ENCODE measurements at places on chromosomes 5 and 9.

- no peak for DNase-seq
These were observed 325.6 kb downstream of the BNC2 start for GRCh38 chr9:16544842-16545241.

- no peak for DNase-seq
These were observed 441.4 kb downstream of the SH3GL2 start for GRCh38 chr9:18020121-18020745.

DNA sequence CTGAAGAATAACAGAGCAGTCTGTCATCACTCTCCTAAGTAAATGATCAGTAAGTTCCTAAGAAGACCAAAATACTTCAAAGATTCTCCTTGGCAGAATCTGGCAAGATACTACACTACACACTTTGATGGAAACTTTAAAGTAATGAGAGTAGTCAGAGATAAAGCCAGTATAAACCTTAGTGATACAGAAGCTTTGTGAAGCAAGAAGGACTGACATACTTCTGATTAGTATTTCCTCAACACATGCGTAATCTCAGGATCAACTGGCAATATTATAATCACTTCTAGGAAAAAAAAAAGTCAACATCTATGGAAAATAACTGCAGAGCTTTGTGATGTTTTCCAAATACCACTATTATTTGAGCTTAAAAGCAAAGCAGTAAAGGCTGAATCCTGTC is 34.0 kb upstream of the ADAMTS19 start:
- DNase-seq: no peak

GRCh38 chr9:129173296-129174101 is 4.6 kb downstream of the IER5L start:
- no peak for DNase-seq

GRCh38 chr5:111668477-111669414 is 88.2 kb downstream of the NREP start:
- DNase-seq: no peak

- DNase-seq: no peak
These were observed 266.1 kb upstream of the MAP3K1 start for GRCh38 chr5:56549096-56549886.

DNA sequence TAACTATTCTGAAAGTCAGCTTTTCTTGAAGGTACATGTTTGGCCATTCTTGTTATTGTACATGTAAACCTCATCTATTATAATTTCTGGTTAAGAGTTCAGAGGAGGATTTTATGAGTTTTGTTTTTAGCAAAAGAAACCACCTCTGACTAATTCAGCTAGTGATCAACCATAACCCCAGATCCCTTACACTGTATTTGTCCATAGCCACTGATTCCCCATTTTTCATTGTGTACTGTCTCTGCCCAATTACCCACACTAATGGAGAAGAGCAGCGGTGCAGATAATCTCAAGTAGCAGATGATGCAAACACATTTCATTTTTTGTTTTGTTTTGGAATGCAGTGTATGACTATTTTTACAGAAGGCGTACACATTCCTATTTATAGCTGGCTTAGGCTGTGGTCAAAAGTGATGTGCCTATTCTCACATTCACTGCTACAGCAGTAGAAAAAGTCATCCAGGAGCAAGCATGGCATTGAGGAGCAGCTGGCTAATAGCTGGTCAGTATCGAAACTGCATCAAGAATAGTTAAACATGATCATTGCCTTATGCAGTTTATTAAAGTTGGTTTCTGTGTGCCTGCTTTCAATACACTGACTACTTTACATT is 988.3 kb downstream of the DTWD2 start:
- no peak for DNase-seq

GRCh38 chr5:83374547-83374946 is 97.0 kb upstream of the VCAN start:
- no peak for DNase-seq

GRCh38 chr5:51838459-51838858 is 455.2 kb downstream of the ISL1 start:
- DNase-seq: no peak

GRCh38 chr5:173812811-173813550 is 75.2 kb upstream of the CPEB4 start:
- DNase-seq: no peak

DNA sequence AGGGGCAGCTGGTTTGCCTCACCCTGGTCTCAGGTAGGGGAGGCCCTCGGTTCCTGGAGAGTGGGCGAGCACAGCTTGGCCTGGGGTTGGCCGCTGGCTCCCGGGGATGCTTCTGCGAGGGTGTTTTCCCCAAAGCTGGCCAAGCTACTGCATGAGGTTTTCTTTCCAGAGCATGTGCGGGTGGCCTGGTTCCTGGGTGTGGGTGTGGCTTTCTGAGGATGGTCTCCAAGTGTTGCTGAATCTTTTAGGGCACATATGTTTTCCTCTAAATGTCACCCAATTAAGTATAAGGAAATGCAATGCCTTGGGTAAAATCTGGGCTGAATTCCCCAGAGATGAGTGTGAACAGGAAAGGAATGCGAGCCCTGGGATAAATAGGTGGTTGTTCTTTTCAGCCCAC is 115.8 kb upstream of the ICE1 start:
- DNase-seq: no peak

DNA sequence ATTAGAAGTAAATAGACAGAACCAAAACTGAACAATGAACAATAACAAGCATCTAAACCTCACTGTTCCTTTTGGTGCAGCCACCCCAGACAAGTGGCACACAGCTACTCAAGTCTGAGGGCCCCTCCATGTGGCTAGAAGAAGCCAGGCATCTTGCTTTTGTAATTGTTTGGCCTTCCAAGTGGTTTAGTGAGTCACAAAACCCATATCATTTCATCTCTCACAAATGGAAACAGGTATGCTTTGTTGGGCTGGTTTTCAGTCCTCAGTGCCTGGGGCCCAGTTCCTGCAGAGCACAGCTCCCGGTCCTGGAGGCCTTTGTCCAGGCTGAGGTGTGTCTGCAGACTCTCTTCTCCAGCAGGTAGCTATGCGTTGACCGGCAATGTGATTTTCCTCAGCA is 16.7 kb downstream of the PRLR start:
- no peak for DNase-seq

DNA sequence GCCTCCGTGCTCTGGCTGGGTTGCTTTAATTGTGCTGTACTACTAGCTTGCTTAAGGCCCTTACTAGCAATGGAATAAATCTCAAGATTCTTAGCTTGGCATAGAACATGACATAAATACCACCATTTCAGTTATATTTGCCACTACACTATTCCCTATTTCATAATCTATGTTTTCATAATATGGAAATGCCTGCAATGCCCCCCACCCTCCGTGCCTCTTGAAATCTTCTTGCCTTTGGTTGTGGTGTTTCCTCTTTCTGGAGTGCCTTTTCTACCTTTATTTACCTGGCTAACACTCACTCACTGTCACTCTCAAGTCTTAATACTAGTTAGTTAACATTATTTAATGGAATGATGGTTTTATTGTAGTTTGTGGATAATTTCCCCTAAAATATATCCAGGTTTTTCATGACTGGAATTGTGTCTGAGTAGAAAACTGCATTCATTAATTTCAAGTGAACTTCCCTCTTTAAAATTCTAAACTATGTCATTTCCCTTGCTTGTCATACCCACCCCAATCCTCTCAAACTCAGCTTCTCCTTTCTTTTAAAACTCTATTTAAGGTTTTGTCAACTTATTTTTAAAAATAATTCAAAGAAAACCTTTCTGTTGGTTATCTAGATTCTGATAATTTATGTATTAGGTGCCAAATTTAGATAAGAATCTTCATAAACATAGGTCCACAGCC is 521.7 kb upstream of the DAB2 start:
- no peak for DNase-seq

GRCh38 chr5:80864706-80865435 is 95.3 kb upstream of the RASGRF2 start:
- no peak for DNase-seq

DNA sequence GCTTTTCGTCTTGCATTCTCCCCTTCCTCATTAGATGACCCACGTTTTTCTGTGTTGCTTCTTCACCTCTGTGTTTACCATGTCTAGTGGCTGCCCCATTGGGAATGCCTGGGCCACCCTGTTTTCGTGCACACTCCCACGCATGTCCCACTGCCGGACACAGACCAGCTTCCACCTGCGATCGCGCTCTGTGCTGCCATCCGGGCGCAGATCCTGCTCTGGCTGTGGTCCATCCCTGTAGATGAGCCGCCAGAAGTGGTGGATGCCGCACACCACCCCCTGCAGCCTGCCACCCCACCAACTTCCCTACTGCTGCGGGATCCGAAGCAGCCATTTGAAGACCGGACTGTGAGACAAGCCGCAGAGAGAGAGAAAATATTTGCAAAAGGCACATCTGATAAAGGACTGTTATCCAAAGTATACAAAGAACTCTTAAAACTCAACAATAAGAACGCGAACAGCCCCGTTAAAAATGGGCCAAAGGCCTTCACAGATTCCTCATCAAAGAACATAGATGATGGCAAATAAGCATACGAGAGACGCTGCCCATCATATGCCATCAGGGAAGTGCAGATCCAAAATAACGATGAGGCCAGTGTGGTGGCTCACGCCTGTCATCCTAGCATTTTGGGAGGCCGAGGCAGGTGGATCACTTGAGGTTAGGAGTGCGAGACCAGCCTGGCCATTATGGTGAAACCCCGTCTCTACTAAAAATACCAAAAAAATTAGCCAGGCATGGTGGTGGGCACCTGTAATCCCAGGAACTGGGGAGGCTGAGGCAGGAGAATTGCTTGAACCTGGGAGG is 163.7 kb downstream of the COL23A1 start:
- no peak for DNase-seq

DNA sequence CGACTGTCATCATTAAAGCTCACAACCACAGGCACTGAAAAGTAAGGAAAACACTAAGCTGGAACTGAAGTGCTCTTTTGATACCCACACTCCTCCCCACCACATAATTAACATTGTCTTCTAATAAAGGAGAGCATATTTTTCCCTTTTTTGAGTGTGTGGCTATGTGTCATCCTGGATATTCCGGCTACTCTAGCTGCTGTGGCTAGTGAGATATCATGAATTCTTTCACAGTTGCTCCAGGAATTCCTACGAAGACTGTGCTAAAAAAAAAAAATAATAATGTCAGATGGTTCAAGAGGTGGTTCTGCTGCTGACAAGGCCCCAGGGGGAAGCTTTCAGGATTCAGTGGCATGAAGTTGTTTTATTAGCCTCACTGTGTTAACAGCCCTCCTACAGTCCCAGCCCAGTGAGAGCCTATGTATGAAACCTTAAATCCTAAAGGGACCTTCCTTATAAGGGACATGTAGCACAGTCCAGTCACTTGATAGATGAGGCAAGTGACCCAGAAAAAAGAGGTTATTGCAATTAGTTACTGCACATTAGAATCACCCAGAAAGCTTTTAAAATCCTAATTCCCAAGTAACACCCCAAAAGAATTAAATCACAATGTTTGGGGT is 46.6 kb downstream of the TMEM252 start:
- no peak for DNase-seq

GRCh38 chr5:181204113-181204825 is 727 bp downstream of the TRIM7 start:
- DNase-seq: no peak

DNA sequence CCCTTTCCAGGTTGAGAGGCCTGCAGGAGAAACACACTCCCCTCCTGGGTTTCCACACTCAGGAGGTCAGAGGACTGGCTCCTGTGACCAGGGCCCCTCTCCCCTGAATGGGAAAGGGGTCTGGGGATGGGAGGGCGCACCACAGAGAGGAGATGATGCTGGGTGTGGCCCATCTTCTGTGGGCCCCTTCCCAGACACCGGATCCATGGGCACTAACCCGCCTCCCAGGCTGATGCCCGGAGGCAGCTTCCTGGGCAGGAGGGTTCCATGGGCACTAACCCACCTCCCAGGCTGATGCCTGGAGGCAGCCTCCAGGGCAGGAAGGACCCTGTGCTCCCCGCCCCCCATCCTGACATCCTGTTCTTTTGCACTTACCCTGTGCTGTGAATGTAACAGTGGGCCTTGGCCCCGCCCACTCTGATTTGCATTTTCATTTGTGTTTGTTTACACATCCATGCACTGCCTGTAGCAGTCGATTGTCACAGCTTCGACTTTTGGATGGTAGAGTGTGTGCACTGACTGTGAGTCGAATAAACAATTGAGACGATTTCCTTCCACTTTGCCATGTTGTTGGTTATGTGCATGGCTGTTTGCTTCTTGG is 9.3 kb upstream of the DOLPP1 start:
- DNase-seq: no peak

DNA sequence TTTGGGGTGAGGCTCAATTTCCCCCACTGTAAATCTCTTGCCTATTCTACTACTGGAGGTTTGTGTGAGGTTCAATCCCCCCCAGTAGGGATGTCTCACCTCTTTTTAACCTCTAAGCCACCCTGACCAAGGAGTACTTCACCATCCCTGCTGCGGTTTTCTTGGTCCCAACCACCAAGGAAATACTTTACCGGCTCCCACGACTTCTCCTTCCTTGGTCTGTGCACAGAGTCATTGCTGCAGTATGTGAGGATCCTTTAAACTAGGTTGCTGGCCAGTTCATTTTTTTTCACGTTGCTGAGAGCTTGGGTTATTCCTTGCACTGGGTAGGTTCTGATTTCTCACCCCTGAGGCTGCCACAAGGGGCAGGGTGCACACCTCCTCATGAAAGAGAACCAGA is 22.5 kb upstream of the HMGCS1 start:
- DNase-seq: no peak

GRCh38 chr9:126628969-126629674 is 15.4 kb downstream of the LMX1B start:
- DNase-seq: no peak

DNA sequence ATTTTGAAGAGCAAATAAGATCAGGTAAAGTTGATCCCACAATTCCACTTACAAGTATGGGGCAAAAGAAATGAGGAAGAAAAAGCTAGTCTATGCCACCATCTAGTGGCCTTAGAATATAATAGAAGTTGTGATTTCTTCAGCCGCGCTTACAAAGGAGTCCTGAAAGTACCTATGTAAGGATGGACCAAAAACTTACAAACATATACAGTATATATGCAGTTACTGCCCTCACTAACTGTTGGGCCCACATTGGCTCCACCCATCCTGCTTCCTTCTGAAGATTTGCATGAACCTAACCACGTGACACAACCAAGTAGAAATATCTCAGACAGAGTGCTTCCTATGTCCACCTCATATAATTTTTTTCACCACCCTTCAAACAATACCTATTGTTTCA is 11.7 kb upstream of the OR13D1 start:
- no peak for DNase-seq

GRCh38 chr9:107237873-107238272 is 45.2 kb upstream of the RAD23B start:
- no peak for DNase-seq

DNA sequence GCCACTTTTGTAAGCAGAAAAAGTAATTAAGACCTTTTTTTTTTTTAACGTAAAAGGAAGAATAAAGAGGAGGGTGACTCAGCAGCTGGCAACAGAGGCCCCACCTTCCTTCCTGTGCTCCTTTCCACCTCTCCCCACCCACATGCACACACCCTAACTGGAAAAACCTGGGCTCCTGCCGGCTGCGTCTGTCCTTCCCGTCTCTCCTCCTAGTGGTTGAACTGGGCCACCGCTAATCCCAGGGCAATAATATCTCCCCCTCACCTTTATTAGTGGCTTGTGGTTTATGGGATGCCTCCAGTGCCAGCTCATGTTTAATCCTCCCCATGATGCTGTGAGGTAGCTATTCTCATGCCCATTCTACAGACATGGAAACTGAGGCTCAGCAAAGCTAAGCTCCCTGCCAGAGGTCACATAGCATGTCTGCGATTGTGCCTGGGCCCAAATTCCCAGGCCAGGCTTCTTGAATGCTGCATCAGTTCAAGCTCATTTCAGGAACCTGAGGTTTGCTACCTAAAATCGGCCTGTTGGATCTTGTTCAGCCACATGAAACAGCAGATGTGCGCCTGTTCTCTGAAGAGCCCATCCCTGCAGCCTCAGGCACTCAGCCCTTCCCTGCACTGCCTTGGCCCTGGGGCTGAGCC is 60.9 kb upstream of the IL17B start:
- peak; percentile 3 for DNase-seq

GRCh38 chr9:123218831-123219230 is 49.6 kb downstream of the STRBP start:
- no peak for DNase-seq
